ENCODE measurements at places on chromosomes 4 and X.

- no peak for DNase-seq
These were observed 1052.6 kb downstream of the ADGRL3 start for GRCh38 chr4:62252728-62253127.

DNA sequence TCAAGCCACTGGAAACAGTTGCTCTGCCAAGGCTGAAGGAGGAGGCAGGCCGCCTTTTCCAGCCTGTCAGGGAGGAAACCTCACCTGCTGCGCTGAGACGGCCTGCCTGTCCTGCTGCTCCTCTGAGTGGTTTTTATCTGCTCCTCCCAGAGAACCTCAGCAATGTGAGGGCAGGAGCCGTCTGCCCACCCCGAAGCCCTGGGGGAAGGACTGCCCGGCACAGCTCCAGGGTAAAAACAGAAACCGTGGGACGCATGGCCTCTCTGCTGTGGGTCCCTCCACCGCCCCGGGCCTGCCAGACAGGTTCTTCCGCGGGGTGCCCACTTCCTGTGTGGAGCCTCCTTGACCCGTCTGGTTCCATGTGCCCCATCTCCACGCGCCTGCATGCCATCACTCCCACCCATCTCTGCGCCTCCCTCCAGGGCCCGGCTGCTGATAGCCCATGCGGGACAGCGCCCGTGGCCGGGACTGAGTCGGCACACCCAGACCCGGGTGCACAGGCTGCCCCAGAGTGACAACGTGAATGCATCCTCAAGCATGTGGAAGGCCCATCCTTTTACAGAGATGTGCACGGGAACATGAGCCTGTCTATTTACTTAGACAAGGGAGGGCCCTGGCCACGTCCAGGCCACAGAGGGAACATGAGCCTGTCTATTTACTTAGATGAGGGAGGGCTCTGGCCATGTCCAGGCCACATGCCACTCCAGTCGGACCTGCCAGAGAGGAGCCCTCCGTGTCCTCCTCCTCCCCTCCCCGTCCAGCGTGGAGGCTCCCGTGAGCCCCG, 4.0 kb upstream of the SLC49A3 start:
- DNase-seq = no peak

- DNase-seq = no peak
These were observed 60.4 kb upstream of the IRF2 start for GRCh38 chr4:184534511-184535391.

DNA sequence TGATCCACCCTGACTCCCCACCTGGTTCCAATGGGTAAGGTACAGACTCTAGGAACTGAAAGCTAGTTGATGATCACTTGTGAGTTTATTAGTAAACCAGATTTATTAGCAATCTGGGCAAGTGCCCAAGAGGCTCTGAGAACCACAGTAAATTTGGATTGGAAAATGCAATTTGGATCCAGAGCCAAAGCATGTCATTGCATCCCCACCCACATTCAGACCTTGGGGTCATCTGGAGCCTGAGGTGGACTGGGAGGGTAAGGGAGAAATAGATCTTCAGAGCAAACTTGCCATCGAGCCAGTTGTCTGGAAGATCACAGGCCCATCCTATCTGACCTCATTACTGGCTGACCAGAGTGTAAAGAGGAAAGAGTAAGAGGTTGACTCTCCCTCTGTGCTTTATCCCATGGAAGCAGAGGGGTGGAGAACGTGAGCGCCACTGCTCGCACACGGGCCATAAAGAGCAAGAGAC, 78.7 kb upstream of the RASGEF1B start:
- DNase-seq = no peak
